ENCODE measurements at places on chromosomes 7 and 10.

DNA sequence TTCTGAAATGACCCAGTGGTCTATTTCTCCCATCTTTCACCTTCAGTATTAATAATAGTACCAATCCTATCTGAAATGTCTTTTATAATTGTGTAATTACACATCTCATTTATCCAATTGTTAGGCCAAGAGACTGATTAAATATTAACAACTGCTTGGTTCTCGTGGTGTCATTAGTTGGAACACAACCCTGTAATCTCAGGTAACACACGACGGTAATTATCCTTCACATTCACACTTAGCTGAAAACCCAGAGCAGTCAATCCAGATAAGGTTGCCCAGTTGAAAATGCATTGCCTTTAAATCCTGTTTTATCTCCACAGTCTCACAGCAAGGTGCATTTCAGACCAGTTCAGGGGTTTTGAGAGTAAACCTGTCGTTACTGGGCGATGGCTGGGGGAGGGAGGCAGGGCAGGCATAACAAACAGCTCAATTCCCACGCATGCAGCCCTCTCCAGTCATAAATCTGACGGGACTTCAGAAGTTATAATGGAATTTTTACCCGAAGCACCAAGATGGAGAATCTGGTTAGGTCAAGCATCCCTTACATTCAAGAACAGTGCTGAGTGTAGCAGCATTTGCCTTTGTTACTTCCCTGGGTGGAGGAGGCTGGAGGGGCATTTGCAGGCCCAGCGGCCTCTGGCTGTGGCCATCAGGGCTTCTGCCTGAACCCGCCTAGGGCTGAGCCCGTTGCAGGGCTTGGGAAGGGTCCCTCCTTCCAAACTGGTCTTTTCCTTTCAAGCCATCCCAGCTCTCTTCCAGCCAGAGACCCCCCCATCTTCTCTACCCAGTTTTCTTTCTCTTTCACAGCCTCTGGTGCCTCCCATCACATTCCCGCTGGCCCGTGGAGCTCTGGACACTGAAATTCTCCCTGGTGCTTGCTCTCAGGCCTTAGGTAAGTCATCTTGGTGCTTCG lies 201.0 kb upstream of the LYZL2 start:
- no peak for DNase-seq

DNA sequence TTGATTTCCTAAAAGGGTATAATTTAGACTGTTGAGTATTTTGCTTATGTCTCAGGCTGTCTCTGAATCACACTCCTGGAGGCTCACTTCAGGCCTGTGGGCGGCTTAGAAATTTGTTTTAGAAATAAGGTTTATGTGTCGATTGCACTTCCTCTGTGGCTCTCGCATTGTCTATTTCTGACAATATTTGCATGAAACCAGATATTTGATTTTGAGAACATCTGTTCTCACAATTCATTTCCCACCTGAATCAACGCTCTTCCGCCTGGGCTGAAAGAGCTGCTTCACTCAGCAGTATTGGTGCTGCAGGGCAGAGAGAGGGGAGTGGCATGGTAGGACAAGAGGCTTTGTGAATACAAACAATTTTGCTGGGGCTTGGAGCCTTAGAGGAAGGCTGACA lies 262.0 kb downstream of the ADRA2A start:
- DNase-seq: no peak

DNA sequence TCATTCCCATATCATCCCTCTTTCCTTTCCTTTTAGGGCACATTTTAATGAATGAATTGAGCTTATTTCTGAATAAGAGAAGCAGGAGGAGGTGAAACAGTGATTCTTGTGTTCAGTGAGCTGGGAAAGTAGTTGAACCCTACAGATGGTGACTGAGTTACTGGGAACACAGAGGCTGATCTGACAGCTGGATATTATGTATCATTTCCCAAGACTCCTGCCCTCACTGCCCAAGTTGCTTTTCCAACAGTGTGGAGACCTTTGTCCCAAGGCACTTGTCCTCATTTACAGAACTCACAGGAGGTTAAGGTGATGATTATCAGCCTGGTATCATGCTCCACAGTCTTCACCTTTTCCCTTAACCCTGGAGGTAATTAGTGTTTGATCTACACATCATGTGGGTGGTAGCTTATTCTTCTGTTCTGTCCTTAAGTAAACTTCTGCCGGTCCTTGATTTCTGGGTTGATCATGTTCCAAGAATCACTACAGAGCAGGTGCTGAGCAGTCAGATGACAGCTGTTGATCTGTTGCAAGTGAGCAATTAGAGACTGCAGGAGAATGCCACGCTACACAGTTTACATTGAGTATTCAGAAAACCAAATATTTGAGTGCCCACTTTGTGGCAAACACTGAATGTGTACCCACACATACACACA lies 2.6 kb downstream of the PRLHR start:
- no peak for DNase-seq

GRCh38 chr7:738723-739454 lies 11.8 kb upstream of the PRKAR1B start:
- DNase-seq: no peak
